ENCODE measurements at places on chromosomes 7 and 10.

DNA sequence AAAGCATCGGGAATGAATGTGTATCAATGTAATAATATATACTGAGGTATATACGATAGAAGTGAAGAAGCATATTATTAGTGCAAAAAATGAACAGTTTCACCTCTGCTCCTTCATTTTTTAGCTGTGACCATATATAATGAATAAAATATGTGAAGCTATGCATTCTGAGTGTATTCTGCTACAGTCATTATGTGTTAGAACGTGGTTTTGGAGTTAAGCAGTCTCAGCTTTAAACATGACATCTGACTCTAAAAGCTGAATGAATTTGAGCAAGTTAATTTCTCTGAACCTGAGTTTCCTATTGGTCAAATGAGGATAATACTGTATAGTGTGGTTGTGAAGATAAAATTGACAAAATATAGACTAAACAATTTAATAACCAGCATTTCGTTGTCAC, 358.1 kb downstream of the SUGCT start:
- no peak for DNase-seq

DNA sequence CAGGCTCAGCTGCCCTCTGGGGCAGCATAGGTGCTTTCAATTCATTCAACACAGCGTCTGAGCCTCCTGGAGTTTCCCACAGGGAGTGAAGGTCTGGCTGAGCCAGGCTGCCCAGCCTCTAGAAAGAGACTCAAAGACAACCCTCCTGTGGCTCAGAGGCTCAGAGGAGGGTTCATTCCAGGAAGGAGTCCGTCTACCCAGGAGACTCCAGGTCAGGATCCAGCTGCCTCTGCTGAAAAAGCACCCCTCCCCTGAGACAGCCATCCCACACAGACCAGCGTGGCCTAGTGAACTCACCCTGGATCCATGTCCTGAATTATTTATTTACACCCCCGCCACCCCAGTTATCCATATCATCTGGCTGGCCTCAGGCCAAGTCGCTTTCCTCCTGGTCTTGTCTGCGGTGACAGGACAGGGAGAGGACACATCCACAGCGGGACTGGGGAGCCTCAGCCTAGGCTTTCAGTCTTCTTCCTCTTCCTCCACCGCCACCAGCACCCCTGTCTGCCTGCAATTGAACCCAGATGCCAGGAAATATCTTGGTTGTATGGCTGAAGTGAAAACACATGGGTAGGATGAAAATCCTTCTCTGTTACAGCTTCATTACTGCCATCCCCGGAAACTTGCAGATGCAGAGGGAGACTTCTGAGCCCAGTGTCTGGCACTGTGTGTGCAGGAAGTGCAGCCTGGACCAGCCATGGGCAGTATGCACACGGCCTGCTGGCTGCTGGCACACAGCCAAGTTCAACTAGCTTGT, 44.0 kb upstream of the COL13A1 start:
- no peak for DNase-seq

DNA sequence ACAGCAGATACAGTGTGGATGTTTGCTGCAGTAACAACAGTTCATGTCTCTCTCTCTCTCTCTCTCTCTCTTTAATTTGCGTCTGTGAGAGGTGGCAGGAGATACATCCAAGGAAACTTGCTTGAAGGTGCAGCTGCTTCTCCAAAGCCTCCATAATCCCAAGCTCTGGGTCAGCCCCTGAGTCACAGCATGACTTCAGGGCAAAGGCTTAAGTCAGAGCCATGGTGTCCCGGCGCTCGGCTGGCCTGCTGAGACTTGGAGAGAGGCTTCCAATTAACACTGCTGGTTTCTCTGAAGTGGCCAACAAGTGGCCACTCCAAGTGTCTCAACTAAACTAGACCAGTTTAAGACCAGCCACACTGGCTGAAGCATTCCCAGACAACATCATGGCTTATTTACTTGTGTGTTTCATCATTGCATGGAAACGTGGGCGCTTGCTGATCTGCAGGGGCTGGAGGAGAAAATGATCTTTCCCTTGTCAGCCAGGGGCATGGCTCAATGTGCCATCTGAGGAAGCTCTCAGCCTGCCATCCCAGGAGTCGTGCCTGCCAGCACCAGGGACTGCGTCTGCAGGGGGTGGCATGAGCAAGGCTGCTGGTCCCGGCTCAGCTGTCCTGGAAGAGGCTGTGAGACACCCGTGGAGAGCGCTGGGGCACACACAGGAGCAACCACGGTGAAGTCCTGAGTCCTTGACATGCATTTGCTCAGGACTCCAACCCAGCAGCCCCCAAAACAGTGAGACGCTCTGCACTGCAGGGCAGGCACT, 254.2 kb downstream of the COBL start:
- DNase-seq = no peak

DNA sequence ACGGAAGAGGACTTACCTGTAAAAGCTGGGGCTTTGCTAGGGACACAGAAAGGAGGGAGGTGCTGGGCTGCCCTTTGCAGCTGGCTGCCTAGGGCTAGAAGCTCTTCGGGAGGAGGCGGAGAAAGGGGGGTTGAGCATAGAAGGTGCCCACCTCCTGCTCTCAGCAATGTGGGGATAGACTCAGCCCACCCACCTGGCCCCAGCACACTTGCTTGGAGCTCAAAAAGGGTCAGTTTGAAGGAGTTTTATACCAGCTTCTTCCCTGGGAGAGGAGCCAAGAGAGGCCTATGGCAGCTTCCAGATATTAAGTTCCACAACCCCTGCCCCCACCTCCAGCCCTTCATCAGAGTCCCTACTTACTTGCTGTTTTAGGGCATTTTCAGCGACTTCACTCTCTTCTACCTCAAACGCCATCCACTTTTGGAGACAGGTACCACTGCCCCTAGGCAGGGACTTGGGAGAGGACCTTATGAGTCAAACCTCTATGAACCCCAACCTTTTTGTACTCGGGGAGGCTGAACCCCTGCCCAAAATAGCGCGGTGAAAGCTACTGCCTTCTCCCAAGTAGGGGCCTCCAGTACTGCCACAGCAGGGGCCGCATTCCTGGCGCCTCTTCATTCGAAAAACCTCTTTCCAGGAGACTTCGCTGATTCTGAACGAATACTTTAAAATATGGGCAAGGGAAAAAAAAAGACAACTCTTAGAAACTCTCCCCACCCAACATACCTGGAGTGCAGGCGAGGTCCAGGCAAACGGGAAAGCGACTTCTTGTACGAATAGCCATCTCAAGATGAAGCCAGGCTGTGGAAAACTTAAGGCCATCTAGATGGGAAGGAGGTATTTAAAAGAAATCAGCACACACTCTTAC, 1.2 kb upstream of the EVX1 start:
- no peak for DNase-seq

DNA sequence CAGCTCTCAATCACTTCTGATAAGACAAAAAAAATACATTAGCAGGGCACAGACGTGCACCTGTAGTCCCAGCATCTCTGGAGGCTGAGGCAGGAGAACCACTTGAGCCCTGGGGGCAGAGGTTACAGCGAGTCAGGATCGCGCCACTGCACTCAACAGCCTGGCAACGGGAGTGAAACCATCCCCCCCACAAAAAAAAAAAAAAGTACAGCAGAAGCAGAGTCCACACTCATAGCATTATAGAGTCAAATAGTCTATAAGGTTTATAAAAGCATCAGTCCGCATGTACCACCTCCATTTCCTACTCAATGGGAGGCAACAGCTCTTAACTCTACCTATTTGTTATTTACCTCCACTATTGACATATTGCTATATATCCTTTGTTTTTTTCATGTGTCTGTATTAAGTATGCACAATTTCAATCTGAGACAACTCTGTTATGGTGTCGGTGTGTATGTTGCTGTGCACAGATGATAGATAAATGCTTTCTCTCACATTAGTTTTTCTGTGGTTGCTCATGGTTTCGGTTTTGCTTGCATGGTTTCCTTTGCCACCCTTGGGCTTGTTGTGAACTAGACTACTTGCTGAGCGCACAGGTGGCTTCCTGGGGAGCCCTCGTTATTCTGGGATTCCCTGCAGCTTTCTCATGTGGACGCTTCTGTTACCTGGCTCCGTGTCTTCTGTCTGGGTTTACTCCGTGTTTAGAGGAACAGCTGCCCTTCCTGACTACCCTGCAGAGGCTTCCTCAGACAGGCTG, 40.4 kb downstream of the PROSER2 start:
- no peak for DNase-seq

DNA sequence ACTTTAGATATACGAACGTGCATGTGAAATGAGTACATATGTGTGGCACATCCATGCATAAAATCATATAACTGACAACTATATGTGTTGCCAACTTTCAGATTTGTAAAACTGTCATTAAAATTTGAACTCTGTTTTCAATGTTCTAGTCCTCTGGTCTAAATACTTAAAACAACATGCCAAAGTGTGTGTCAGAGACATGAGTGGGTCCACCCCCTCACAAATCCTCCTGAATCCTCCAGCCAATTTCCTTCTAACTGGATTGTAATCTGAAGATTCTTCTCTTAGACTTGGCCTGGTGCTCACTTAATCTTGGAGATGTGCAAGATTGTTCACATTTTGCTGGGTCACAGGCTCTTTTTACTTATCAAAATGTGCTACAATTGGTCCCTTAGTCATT, 184.1 kb downstream of the RELN start:
- DNase-seq = no peak

GRCh38 chr7:107890962-107891635, at the start of gene DLD:
DLD (plus strand) TSS chr7:107891183; CDS start chr7:107891251, 68 bp downstream.
- DNase-seq = peak; percentile 80

GRCh38 chr7:107025449-107026103, 18.9 kb upstream of the PRKAR2B start:
- DNase-seq = no peak

- no peak for DNase-seq
These were observed 165.4 kb downstream of the ST7 start for GRCh38 chr7:117118579-117119180.

- DNase-seq = no peak
These were observed 87.5 kb downstream of the PPP1R3C start for GRCh38 chr10:91545384-91545783.

GRCh38 chr10:87585565-87586514, 73.8 kb upstream of the PAPSS2 start:
- no peak for DNase-seq

GRCh38 chr7:74417419-74417971, 36.2 kb upstream of the GTF2IRD1 start:
- DNase-seq = no peak

DNA sequence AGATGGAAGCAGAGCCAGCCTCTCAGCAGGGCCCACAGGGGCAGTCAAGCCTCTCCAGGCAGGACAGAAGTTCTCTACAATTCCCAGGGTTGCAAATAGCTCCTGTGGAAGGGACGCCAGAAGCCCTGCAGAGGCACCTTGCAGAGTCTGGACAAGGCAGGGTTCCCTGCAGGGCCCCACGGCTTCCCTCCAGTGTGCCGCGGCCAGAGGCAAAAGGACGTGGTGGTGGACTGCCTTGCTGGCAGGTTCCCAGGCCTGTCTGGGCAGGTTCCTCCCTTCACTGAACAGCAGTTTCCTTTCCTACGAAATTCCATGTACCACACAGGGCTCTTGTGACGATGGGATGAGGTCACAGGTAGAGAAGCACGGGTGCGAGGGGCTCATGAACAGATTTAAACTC, 25.1 kb downstream of the UPP1 start:
- no peak for DNase-seq

GRCh38 chr10:63522277-63522687, 1.1 kb downstream of the REEP3 start:
- no peak for DNase-seq

DNA sequence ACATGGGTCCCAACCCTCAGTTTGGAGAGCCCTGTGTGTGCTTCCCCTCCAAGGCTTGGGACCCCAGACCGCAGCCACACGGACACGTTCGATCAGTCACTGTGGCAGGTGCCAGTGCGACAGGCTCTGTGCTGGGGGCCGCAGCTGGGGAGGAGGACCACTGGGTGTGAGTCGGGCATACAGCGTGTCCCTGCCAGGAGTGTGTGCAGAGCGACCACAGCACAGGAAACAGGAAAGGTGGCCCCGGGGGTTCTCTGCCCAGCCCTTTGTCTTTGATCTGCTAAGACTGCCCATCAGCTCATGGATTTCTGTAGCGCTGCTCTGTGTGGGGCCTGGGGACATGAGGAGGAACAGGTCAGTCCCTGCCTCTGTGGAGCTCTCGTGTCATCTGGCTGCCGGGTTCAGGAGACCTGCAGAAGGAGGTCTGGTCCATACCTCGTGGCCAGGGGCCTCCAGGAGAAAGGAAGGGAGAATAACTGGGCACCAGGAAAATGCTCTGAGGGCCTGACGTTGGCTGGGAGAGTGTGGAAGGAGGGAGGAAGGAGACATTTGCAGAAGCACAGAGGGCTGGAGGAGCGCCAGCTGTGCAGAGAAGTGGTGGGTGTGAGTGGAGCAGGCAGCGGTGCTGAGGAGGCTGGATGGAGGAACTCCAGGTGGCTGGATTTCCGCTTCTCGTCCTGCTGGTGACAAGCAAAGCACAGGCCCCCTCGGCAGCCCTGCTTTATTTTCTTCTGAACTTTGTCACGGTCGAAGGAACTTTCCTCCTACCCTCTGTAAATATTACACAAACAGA, 4.1 kb downstream of the NUDT1 start:
- no peak for DNase-seq

DNA sequence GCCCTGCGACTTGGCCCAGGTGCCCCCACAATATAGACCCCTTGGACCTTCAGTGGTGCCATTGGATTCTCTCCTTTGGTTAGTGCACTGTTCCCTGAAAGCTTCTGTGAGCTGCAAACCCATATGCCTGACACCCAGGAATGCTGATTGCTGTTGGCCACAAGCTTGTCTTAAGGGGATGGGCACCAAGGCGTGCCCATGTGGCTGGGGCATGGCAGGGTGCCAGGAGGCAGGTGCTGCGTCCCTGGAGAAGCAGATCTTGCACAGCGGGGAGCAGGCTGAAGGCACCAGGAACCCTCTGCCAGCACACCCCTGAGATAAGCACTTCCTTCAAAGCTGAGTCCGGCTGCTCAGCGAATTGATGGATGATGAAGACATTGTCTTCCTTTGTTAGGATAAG, 411.8 kb downstream of the SDK1 start:
- no peak for DNase-seq

DNA sequence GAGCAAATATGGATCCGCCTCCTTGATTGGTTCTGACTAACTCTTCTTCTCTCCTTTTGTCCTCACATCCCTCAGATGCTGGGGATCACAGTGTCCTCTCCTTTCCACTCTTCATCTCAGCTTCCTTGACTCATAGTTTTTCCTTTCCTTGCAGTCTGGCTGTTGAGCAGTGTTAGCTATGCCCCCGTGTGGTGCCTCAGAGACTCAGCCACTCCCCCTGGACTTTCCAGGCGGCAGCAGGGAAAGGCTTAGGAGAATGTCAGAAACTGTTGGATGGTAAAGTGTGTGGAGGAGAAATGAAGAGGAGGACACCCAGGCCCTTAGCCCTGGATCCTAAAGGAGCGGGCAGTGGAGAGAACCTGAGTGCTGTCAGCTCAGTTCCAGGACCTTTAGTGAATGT, 267.5 kb downstream of the CELF2 start:
- DNase-seq = no peak
